ENCODE measurements at places on chromosomes 6 and 20.

- no peak for DNase-seq
Measured at GRCh38 chr20:2741463-2741862, 48.9 kb downstream of the EBF4 start.

GRCh38 chr6:159981403-159982245, 12.7 kb downstream of the IGF2R start:
- no peak for DNase-seq

- DNase-seq = no peak
Measured at GRCh38 chr6:51489133-51489532, 598.3 kb downstream of the PKHD1 start.

DNA sequence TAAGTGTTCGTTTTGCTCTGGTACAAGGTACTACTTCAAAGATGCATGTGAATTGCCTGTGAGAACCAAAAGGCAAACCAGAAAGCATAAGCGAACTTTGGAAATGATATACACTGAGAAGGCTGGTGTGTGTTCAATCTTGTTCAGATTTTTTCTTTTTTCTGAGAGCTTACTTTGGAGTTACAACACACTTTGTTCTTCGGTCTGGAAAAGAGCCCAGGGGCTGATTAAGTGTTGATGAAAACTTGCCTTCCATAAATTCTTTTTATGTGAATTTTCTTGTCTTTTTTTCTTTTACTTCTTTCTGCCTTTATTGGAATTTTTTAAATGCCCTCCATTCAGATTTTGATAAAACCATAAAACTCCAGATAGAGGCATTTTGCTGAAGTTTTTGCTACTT, 395.1 kb upstream of the SASH1 start:
- no peak for DNase-seq

- no peak for DNase-seq
Measured at GRCh38 chr20:50583442-50584150, 73.4 kb downstream of the PTPN1 start.

- DNase-seq = no peak
Measured at GRCh38 chr6:67252663-67253062, 1382.4 kb upstream of the ADGRB3 start.

- DNase-seq = no peak
Measured at GRCh38 chr20:19094959-19095541, 117.4 kb upstream of the SLC24A3 start.

- DNase-seq = no peak
Measured at GRCh38 chr20:34579191-34579978, 20.9 kb downstream of the MAP1LC3A start.

DNA sequence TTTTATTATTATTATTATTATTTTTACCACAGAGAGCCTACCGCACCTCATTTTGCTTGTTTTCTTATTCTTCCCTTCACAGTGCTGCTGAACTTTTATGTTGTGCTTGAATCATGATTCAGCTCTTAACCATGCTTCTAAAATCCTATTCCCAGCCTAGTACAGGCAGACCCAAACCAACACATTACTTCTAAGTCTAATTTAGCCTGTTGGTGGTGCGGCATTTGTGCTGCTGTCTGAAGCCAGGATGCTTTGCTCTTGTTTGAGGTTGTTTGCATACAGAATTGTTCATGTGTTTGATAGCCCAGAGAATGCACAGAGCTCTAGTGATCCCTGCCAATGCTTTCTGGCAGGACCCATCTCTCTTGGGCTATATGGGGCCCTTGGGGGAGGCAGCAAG, 213.5 kb upstream of the KCNG1 start:
- DNase-seq = no peak

GRCh38 chr6:38984723-38985122, 63.9 kb upstream of the GLP1R start:
- no peak for DNase-seq

- DNase-seq = no peak
Measured at GRCh38 chr6:140572129-140572528, 1197.7 kb upstream of the CITED2 start.

DNA sequence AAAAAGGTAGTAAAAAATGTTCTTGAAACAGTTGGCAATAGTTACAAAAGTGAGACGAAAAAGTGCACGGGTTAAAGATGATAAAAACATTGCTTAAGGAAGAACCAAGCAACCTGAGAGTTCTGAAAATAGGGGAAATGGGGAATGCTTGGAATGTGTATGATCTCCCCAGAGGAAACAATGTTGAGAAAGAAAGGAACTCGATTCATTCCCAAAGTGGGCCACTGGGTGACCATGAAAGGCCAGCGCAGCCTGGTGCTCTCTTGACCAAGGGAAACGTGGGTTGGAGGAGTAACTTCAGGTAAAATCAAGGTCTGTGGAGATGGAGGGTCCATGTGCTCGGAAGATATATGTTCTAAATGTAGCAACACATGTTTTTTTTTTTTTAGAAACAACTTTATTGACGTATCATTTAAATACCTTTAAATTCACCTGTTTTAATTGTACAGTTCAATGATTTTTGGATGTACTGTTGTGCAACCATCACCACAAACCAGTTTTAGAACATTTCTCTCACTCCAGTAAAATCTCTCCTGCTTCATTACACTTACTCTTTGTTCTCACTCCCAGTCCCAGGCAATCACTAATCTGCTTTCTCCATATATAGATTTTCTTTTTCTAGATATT, 34.5 kb upstream of the CEP85L start:
- DNase-seq = no peak

- DNase-seq = no peak
Measured at GRCh38 chr6:34457742-34458735, 7.8 kb upstream of the PACSIN1 start.

GRCh38 chr6:35519313-35520015, 6.8 kb upstream of the TULP1 start:
- no peak for DNase-seq

DNA sequence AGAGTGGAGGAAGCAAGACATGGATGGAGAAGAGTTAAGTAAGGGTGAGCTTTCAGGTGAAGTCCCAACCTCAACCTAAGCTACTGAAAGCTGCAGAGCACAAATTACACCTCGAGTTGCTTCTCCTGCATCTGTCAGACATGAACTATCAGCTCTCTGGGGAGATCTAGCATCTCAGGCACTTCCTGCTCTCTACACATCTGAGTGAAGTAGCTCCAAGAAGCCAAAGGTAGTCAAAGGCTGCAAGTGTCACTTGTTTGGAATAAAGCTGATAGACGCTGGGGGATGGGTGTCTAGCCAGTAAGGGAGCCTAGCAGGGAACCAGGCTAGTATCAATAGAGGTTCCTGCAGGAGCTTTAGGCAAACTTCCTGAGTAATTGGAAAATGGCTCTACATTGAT, 228.0 kb downstream of the PLCB1 start:
- no peak for DNase-seq

DNA sequence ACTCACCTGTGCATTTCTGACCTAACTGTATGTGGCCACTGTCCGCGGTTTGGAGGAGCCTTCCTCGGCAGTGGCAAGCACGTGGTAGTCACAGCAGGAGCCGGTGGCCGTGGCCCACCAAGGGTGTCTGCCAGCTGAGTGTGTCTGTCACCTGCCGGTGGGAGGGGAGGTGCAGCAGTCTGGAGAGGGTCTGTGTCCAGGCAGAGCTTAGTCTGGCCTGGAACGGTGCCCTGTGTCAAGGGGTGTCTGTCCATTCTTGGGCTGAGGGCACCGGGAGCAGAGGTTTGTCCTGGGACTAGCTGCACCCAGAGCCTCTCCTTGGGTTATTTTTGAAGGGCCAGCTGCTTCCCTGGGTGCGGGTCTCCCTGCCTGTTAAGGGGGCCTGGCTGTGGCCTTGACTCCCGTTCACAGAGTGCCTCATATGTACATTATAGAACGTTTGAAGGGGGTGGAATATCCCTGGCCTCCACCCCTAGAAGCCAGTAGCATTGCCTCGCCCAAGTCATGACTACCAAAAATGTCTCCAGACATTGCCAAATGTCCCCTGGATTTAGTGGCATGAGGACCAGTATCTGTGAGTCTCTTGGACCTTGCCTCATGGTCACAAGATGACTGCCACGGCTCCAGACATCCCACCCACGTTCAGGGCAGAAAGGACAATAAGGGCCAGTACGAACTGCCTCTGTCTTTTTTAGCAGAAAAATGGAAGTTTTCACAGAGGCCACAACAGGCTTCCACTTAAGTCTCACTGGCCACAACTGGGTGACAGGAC, 5.2 kb downstream of the RBM38 start:
- no peak for DNase-seq

GRCh38 chr6:138568997-138569396, 69.7 kb upstream of the NHSL1 start:
- no peak for DNase-seq

GRCh38 chr6:111418971-111419693, 63.9 kb downstream of the REV3L start:
- no peak for DNase-seq

DNA sequence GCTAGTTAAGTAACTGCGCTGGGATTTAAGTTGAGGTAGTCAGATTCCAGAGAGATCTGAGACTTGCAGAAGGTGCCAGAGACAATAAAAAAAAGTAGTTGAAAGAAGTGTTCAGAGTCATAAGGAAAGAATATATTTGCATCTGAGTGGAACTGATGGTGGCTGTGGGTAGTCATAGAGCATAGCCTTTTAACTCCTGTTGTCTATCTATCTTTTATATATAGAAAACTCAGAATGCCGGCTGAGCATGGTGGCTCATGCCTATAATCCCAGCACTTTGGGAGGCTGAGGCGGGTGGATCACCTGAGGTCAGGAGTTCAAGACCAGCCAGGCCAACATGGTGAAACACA, 62.0 kb downstream of the CARMIL1 start:
- no peak for DNase-seq

- DNase-seq = no peak
Measured at GRCh38 chr20:49901588-49901987, 13.7 kb downstream of the SPATA2 start.

DNA sequence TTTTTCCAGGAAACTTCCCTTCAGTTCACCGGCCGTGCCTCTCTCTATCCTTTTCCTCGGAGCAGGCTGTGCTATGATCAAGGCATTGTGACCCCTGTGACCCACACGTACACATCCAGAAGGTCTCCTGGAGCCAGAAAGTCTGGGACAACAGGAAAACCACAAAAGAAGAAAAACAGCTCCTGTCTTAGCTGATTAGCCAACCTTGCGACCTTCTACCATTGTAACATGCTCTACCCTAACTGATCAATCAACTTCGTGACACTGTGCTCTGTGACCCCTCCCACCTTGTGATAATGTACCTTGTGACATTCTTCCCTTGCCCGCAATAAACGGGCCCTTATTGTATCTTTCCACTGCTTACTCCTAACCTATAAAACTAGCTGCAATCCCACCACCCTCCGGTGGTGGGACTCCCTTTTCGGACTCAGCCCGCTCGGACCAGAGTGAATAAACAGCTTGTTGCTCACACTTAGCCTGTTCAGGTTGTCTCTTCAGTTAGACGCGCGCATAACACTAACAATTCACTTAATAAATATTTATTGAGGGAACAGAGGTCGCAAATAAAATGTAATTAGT, 24.2 kb downstream of the ZNF311 start:
- DNase-seq = no peak

DNA sequence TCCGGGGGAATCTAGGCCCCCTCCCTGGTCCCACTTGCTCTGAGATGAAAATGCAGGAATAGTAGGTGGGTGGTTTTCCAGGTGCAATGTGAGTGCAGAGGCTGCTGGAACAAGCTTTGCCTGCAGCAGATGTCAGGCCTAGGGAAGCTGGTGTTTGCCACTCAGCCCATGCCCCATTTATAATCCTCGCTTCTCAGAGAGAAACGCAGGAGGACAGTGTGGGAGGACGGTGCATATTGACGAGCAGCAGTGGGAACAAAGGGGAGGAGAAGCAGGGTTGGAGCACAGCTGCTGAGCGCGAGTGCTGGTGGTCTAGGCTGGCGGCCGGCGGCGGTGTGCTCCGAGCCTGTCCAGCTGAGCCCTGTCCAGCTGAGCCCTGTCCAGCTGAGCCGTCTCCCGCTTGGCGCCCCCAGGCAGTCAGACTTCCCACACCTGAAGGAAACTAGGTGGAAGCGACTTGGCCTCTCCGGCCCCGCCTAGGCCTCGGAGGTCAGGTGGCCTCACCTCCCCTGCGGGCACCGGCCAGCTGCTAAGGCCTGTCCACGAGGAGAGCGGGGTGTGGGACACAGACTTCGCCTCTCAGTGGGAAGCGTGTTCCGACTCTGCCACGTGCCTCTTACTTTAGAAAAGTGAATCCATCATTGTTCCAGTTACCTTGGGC, 49.7 kb upstream of the FRMD1 start:
- DNase-seq = no peak

GRCh38 chr6:137698636-137699030, 168.4 kb upstream of the TNFAIP3 start:
- no peak for DNase-seq

DNA sequence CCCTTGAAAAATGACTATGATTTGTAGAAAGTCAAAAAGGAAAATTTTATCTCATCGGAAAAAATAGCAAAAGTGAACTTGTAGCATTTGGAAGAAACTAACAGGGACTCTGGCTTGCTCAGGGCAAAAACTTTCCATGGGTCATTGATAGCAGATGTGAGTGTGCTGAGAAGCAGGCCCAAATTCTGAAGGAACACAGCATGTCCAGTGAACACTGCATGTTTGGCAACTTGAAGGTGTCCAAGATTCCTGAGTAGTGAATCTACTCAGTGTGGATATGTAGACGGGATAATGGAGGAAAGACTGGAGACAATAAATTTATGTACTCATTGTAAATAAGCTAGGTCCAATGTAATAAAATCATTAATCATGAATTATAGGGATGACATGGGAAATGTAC, 8.2 kb downstream of the SLC17A2 start:
- DNase-seq = no peak

DNA sequence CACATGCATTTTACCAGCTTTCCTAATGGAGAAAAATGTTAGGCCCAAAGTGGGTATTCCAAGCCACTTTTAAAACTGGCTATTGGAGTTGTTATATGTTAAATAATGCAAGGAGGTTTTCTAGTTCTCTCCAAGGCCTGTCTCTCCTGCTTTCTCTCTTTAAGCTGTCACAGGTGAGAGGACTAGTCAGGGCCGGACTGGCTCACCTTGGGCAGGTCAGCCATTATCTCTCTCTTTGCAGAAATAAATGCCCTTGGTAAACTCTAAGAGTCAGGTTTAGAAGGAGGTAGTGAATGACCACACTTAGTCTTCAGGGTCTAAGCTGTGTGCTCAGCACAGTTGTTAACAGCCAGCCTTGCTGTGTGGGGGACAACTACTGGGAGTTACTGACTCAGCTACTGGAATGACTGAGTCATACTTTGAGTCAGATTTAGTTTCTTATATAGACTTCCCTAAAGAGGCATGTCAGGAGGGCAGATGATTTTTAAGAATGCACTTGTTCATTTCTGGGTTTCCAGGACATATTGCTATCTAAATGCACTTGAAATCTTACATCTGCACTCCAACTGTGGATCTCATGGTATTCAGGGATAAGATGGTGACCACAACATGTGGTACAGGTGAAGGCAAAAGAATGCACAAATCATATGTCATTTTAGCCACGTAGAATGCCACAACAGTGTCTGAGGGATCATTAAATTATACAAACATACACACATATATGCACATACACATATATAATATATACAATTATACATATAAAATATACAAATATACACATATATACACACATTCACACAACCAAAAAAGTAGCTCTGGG, 719.4 kb downstream of the EPM2A start:
- peak; percentile 4 for DNase-seq

GRCh38 chr6:127051571-127052260, 66.8 kb upstream of the RSPO3 start:
- no peak for DNase-seq
